Naive thymus-derived CD4-positive, alpha-beta T cell (primary cell): ENCODE measurements at places on chromosomes 12 and 14. TPM values are rescaled to one million over a fixed set of nuclear protein-coding genes. Genes with fewer than 3 reads are reported as not detected.
A peak's percentile ranks its signal among the peaks of the same experiment; 100 is the strongest.

DNA sequence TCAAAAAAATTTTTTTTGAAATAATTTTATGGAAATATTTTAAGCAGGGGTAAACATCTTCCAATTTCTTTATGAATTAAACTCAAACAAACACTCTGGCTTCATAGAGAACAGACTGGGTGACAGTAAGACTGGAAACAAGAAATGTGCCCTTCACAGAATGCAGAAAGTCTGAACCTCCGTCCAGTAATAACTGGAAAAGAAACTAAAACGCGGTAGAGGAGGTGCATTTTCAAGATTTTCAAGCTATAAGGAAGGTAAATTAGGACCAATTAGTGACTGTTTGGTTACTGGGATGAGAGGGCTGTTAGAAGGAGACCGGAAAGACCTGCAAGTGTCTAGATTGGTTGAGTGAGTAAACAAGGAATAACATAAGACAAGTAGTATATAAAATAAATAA lies 245.7 kb downstream of the CEP128 start:
- no peak overlapping the region for H3K27ac ChIP-seq
- no peak overlapping the region for H3K4me3 ChIP-seq

RFX4 gene
- total RNA-seq = not detected

DNA sequence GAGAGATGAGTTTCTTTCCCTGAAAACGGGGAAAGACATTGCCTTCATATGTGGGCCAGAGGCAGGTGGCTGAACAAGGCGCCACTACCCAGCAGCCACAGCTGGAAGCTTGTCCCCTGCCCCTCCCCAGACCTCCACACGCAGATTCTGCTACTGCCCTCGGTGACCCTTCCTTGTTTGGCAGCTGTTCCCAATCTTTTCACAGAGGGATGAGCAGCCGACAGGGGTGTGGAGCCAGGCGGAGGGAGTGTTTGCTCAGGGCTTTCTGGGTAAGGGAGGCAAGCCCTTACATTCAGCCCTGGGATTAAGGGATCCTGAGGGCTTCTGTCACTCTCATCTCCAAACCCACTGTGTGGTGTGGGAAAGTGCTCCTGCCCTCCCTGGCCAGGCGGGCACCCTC lies 4.5 kb upstream of the KRT4 start:
- no peak overlapping the region for H3K4me3 ChIP-seq
- H3K27me3 ChIP-seq = no peaks in the 10 kb centered on the region
- no peak for DNase-seq
- H3K27ac ChIP-seq = no peak overlapping the region
- H3K4me1 ChIP-seq = no peaks in the 10 kb centered on the region

DNA sequence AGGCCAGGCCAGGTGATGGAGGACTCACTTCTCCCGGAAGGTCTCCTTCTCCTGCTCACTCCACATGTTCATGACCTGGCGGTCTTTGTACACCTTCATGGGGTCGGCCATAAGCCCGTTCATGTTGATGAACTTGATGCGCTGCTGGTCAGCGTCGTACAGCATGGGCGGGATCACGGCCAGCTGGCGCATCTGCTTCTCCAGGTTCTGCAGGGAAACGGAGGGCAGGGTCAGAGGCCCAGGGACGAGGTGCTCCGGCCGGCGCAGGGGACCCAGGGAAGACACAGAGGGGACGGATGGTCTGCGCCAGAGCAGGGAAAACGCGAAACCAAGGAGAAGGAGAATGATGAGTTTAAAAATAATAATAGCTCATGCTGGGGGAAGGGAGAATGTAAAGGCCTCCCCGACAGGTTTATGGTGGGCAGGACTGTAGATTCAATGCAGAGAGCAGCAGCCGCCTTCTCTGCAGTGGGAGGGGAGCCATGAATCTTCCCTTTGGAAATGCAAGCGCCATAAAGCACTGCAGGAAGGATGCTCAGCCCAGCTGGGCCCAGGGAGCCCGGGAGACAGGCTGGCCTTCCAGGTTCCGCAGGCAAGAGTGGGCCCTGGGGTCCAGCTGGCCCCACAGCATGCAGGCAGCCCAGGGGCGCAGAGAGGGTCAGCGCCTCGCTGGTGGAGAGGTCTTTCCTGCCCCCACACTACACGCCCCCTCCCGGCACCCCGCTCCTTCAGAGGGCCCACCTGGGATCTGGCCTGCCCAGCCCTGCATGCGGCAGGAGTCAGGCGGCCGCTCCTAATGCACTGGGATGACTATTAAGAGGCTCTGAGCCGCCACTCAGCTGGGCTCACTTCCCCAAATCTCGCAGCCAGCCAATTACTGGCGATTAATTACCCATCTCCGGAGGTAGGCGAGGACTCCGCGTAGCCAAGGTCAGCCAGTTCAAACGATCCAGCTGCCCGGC lies 132.0 kb downstream of the RFLNA start:
- H3K4me1 ChIP-seq = no peaks in the 10 kb centered on the region
- H3K27me3 ChIP-seq = no peaks in the 10 kb centered on the region
- H3K36me3 ChIP-seq = peaks cover 84% of the 10 kb centered on the region
- DNase-seq = no peak
- no peak overlapping the region for H3K4me3 ChIP-seq

TPH2 gene
- not detected for total RNA-seq

DNA sequence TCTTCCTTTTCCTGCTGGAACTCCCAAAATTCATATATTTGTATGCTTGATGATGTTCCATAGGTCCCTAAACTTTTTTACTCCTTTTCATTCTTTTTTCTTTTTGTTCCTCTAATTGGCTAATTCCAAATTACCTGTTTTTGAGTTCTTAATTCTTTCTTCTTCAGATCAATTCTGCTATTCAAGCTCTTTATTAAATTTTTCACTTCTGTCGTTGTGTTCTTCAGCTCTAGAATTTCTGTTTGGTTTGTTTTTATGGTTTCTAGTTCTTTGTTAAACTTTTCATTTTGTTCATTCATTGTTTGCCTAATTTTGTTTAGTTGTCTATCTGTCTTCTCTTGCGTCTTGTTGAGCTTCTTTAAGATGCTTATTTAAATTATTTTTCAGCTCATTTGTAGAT lies 154.8 kb downstream of the TPH2 start:
- H3K4me3 ChIP-seq = no peak overlapping the region
- H3K36me3 ChIP-seq = no peaks in the 10 kb centered on the region
- no peak for DNase-seq
- H3K4me1 ChIP-seq = no peaks in the 10 kb centered on the region

GRCh38 chr12:123034865-123035264 lies 54.4 kb downstream of the ARL6IP4 start:
- H3K27ac ChIP-seq = no peak overlapping the region
- H3K27me3 ChIP-seq = no peaks in the 10 kb centered on the region
- H3K4me1 ChIP-seq = peaks cover 22% of the 10 kb centered on the region
- H3K4me3 ChIP-seq = no peak overlapping the region
- DNase-seq = no peak

GRCh38 chr14:83828406-83828805 lies 1701.5 kb upstream of the FLRT2 start:
- no peaks in the 10 kb centered on the region for H3K27me3 ChIP-seq
- no peaks in the 10 kb centered on the region for H3K4me1 ChIP-seq
- no peaks in the 10 kb centered on the region for H3K36me3 ChIP-seq
- no peak overlapping the region for H3K4me3 ChIP-seq
- no peak overlapping the region for H3K27ac ChIP-seq

GRCh38 chr12:11753826-11754225 lies 104.4 kb downstream of the ETV6 start:
- H3K36me3 ChIP-seq = peaks cover 10% of the 10 kb centered on the region
- no peak overlapping the region for H3K27ac ChIP-seq
- H3K27me3 ChIP-seq = no peaks in the 10 kb centered on the region
- H3K4me3 ChIP-seq = no peak overlapping the region
- DNase-seq = no peak
- no peaks in the 10 kb centered on the region for H3K4me1 ChIP-seq

DNA sequence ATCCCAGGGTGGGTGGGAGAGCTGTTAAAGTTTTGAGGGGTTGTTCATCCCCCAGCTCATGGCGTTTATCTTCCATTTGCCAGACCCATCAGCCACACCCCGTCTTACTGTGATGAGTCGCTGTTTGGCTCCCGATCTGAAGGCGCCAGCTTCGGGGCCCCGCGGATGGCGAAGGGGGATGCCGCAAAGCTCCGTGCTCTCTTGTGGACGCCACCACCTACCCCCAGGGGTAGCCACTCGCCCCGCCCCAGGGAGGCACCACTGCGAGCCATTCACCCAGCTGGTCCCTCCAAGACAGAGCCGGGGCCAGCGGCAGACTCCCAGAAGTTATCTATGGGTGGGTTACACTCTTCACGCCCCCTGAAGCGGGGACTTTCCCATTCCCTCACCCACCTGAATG lies 5.7 kb downstream of the RITA1 start:
- H3K36me3 ChIP-seq = peaks cover 27% of the 10 kb centered on the region
- H3K27ac ChIP-seq = no peak overlapping the region
- no peak for DNase-seq
- H3K27me3 ChIP-seq = no peaks in the 10 kb centered on the region
- H3K4me1 ChIP-seq = peaks cover 4% of the 10 kb centered on the region

DNA sequence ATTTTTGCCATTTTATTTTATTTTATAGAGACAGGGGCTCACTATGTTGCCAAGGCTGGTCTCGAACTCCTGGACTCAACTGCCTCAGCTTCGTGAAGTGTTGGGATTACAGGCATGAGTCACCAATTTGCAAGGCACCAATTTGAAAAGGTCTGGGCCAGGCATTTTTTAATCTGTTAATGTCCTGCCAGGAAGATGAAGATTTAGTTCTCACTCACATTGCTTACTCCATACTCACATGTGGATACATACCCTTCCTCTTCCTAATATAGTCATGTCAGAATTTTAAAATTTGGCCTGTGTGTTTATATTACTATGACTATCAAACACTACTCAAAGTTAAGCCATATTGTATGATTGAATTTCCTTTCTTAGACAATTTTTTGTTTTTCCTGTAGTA lies 15.3 kb upstream of the EML1 start:
- no peak for DNase-seq
- no peaks in the 10 kb centered on the region for H3K36me3 ChIP-seq
- no peaks in the 10 kb centered on the region for H3K27me3 ChIP-seq
- H3K4me1 ChIP-seq = no peaks in the 10 kb centered on the region

KCNH3 gene
- 0.99 and 1.4 TPM in 2 replicates for total RNA-seq

GRCh38 chr12:64826234-64826633 lies 1.8 kb downstream of the TBC1D30 start:
- H3K4me3 ChIP-seq = peak overlapping the region; percentile 31
- peaks cover 15% of the 10 kb centered on the region for H3K27me3 ChIP-seq
- peak; percentile 32 for DNase-seq
- no peak overlapping the region for H3K27ac ChIP-seq
- peaks cover 13% of the 10 kb centered on the region for H3K4me1 ChIP-seq

CLEC1A gene
- not detected for total RNA-seq

GRCh38 chr12:75154388-75154787 lies 55.3 kb downstream of the KCNC2 start:
- no peak for DNase-seq
- no peaks in the 10 kb centered on the region for H3K4me1 ChIP-seq
- no peaks in the 10 kb centered on the region for H3K27me3 ChIP-seq
- H3K27ac ChIP-seq = no peak overlapping the region
- H3K36me3 ChIP-seq = no peaks in the 10 kb centered on the region
- no peak overlapping the region for H3K4me3 ChIP-seq

CSRP2 gene
- total RNA-seq = 0.61 TPM in 1 of 2 replicates, not detected in the other

- H3K4me3 ChIP-seq = no peak overlapping the region
- DNase-seq = no peak
- H3K27ac ChIP-seq = no peak overlapping the region
- H3K4me1 ChIP-seq = peaks cover 4% of the 10 kb centered on the region
- no peaks in the 10 kb centered on the region for H3K27me3 ChIP-seq
- no peaks in the 10 kb centered on the region for H3K36me3 ChIP-seq
Measured at GRCh38 chr14:104081261-104081835, 4.2 kb upstream of the ASPG start.

DNA sequence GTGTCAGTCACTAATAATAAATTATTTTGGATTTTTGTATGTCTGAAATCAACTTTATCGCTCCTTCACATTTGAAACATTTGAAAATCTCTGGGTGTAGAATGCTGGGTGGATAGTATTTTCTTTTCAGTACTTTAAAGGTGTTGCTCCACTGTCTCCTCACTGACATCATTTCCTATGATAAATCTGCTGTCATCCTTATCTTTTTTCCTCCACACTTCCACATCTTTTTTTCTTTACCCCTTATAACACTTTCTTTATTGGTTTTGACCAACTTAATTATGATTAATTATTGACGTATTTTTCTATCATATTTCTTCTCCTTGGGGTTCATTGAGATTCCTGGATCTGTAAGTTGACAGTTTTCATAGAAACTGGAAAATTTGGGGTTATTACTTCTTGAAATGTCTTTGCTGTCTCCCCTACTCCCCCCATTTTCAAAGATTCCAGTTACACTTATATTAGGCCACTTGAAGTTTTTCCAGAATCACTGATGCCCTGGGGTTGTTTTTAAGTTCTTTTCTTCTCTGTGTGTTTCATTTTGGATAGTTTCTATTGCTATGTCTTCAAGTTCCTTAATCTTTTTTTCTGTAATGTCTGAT lies 177.5 kb upstream of the DIO3 start:
- H3K27ac ChIP-seq = no peak overlapping the region
- H3K27me3 ChIP-seq = no peaks in the 10 kb centered on the region
- no peaks in the 10 kb centered on the region for H3K4me1 ChIP-seq
- no peak overlapping the region for H3K4me3 ChIP-seq
